ENCODE measurements at places on chromosomes 4 and X.

- DNase-seq = peak; percentile 47
These were observed 184.3 kb downstream of the NAA11 start for GRCh38 chr4:79141530-79141929.

GRCh38 chr4:78691334-78691754 is 84.8 kb upstream of the BMP2K start:
- DNase-seq = no peak

DNA sequence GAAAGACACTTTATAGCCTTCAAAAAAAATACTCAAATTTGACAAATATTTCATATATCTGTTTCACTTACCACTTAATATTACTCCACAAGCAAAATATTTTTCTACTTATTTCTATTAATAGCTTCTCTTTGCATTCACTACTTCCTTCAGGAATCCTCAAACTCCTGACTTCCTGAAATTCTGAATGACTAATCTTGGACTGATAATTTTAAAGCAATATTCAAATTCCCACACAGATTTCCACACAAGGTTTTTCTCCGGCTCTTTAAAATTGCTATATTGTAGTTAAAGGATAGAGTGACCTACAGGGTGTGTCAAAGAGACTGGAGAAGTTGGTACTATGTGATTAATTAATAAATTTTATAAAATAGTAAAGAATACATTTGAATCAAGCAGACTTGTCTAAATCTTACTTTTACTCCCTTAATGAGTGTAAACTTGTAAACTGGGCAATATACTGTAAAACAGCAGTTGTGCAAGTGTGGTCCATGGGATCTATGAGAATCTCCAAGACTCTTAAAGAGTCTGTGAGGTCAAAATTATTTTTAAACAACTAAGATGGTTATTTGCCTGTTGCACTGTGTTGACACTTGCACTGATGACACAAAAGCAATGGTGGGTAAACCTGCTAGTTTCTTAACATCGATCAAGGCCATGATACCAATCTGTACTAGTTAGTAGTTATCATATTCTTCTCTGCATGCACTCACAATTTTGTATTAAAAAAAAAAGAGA is 44.5 kb downstream of the ANKRD17 start:
- DNase-seq = no peak

DNA sequence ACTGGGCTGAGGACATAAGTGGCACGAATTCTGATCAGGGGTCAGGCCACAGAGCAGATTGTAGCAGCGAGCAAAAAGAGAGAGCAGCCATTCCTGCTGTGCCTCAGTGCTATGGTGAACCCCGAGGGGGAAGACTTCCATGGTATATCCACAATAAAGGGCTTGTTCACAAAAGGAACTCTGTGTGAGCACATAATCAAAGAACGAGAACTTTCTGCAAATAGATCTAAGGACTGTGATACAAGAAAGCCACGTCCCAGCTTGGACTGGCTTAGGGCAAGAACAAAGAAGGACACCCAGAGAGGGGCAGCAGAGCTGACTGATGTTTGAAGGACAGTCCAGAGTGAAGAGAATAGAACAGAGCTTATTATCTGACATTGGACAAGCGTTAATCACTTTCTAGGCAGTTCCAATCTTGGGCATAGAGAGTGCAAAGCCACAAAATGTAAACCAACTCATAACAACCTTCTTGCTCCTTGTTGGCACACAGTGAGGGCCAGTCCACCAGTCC is 24.0 kb downstream of the PPEF2 start:
- DNase-seq = no peak

- DNase-seq = no peak
These were observed 2.3 kb downstream of the MANBA start for GRCh38 chr4:102758241-102759160.
